Urinary bladder (tissue), 4 donors: ENCODE measurements at places on chromosomes 1 and 21.

DNA sequence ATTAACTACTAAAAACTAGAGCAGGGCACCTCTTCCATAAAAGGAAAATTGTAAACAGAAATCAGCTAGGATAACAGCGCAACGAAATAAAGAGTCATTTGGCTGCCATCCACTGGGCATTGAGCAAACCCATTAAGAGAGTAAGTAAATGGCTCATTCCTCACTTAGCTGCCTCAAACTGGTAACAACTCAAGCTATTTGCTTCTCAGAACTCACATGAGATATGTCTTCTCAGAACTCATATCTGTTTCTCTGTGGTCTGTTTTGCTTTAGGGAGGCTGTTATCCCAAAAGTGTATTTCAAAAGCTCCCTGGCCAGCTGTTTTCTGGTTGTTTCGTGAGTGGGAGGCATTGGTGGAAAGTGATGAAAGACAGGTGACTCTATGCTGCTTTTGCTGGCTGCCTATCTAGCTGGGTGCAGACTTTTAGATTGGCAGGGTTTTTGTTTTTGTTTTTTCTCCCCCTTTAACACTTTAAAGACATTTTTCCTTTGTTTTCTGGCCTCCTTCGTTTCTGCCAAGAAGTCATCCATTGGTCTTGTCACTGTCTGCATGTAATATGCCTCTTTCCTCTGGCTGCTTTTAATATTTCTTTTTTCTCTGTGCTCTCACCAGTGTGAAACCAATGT lies 269.2 kb upstream of the RGS18 start:
- DNase-seq, result no peak

DNA sequence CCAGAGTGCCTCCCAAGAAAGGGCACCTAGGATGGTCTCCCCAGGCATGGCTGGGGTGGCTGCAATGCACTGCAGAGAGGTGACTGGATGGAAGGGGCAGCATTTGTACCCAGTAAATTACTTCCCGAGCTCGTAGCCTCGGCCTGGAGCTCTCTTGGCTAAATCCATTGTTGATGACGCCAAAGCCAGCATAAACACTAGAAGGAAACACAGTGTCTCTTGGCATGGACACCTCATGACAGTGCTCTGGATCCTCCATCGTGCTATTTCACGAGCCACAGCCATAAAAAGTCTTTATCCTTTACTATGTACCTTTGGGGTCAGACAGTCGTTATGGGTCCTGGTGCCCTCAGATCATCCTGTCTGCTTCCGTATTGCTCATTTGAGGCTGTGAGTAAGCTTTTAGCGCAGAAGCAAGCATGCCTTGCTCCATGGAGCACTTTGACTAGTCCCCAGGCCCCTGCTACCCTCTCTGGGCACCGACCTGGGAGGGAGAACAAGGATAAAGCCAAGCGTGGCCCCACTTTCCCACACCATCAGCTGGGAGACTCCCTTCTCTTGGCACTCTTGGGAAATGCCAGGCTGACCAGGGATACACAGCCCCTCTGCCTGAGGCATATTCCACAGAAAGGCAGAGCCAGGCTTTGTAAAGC lies 10.3 kb upstream of the PRELP start:
- no peak for DNase-seq

- DNase-seq, result no peak
Measured at GRCh38 chr1:207109004-207109403, 5.0 kb downstream of the C4BPA start.

DNA sequence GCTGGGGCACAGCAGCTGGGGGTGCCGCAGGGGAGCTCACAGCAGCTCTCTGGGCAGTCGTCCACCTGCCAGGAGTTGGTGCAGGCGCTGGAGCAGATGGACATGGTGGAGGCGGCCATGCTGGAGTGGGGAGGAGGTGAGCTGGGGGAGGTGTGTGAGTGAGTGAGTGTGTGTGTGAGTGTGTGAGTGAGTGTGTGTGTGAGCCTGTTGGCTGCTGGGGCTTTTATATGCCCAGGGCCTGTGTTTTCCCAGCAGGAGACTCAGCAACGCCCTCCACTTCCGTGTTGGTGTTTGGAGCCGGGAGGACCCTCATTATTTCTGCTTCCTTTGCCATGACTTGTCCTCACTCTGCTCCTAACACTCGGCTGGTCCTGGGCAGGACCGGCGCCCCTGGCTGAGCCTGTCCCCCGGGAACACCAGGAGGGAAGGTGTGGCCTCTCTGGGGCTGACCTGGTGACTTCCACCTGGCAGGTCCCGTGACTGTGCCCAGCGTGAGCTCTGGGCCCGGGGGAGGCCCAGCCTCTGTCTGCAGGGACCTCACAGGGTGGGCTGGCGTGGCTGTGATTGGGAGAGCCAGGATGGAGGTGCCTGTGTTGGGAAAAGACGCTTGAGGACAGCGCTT lies at the start of gene KRTAP10-2:
Gene KRTAP10-2 (minus strand): TSS at position 166 of the 622 bp plus-strand sequence. CDS start 47 bp downstream, at position 119.
- DNase-seq, result no peak

DNA sequence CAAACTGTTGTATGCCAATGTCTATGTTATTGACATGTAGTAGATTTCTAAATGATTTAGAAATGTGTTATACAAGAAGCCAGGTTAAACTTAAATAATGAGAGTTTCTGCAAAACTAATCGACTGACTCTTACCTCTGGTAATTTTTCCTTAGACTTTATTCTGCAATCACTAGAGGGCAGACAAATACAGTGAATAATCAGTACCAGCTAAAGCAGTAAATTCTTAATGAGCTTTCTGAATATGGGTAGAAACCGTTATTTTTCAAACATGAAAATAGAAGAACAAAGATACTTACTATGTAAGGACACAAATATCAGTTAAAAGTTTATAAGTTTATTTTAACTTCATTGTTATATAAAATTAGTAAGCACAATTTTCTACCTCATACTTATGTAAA lies 97.9 kb upstream of the RGS1 start:
- DNase-seq, result no peak
